ENCODE measurements at places on chromosomes 2 and 18.

DNA sequence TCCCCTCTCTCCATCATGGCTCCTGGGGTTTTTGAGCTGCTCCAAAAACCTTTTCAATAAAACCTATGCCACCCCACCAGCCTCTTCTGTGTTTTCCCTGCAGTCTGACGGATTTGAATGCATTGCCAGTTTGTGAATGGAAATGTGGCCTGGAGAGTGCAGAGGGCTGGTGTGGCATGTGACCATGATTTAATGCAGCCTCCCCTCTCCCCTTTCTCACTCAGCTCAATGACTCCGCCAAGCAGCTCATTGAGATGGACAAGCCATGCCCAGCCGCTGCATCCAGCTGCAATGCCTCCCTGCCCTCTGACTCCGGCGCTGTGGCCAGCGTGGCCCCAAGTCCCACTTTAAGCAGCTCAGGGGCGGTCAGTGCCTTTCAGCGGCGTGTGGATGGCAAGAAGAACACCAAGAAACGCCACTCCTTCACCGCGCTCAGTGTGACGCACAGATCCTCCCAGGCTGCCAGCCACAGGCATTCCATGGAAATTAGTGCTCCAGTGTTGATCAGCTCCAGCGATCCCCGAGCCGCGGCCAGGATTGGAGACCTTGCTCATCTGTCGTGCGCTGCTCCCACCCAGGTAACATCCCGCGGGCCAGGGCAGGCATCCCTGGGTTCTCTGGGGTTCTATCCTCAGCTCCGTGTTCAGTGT, 215.3 kb downstream of the SEPTIN10 start:
- no peak for DNase-seq

DNA sequence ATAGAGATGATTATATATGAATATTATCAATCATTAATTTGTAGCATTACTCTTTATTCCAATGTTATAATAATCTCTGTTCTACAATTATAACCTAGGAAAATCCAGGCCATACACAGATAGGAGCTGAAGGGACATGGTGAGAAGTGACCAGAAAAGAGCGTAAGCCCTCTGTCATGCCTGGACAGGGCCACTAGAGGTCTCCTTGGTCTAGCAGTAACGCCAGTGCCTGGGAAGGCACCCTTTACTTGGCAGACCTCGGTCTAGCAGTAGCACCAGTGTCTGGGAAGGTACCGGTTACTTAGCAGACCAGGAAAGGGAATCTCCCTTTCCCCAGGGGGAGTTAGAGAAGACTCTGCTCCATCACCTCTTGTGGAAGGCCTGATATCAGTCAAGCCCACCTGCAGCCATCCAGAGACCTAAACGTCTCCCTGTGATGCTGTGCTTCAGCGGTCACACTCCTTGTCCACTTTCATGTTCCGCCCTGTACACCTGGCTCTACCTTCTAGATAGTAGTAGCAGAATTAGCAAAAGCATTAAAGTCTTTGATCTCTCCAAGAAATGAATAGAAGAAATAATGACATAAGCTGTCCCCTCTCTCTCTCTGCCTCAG, 447.5 kb upstream of the FSIP2 start:
- DNase-seq = no peak

GRCh38 chr2:48445091-48445725, 84.7 kb upstream of the STON1 start:
- no peak for DNase-seq

DNA sequence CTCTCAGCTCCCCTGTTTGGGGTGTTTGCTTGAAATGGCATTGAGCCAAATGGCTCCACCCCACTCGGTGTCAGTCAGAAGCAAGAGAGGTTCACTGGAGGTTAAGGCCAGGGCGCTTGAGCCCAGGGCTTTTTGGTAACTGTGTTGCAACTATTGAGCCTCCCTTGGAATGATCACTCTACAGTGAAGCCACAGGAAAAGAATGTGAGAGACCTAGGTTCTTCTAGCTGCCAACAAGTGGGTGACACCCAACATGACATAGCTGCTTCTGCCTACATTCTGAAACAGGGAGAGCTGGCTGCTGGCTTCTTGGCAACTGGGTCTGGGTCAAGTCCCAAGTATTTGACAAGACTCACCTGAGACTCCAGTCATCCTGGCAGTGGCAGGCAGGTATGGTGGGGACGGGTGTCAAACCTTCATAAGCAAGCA, 7.1 kb upstream of the GRHL1 start:
- no peak for DNase-seq

GRCh38 chr18:43525169-43525568, 247.9 kb upstream of the SYT4 start:
- no peak for DNase-seq

DNA sequence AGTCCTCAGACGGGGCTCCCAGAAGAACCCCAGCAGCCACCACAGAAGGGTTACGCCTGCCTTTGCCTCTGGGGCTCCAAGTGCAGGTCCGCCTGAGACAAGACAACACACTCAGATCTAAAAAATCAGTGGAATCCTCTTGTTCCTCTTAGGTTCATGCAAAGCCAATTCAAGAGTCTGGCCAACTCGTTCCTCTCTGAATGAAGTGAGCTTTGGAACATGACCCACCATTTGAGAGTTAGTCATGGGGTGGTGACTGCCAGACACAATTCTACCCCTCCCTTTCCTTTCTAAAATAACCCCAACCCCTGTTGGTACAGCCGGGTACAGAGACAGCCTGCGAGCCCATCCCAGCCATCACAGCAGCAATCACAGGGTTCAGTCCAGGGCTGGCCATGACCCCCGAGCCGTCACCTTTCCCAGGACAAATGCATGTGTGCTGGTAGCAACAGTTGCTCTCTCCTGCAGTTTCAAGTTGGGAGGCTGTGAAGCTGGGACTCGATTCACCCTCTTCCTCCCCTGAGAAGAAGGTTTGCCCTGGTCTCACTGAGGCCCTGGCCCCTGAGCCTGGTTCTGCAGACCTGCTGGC, 183.1 kb upstream of the SH3BP4 start:
- no peak for DNase-seq

DNA sequence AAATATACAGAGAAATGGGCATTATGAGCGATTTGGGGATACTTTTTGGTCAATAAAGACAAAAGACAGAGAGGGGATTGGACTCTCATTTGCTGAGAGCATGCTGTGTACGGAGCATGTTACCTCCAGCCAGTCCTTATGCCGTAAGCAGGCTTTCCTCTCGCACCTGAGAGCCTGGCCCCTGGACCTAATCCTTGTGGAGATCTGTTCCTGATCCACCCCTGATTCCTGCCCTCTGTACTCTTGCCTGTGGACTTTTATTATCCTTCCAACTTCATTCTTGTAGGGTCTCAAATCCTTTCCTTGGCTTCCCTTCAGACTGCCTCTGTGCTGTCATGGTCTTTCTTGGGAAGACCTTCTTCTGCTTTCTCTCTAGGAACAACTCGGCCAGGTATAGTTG, 803.1 kb upstream of the RAB6C start:
- DNase-seq = no peak

GRCh38 chr2:88049622-88050021, 6.0 kb downstream of the KRCC1 start:
- DNase-seq = no peak

DNA sequence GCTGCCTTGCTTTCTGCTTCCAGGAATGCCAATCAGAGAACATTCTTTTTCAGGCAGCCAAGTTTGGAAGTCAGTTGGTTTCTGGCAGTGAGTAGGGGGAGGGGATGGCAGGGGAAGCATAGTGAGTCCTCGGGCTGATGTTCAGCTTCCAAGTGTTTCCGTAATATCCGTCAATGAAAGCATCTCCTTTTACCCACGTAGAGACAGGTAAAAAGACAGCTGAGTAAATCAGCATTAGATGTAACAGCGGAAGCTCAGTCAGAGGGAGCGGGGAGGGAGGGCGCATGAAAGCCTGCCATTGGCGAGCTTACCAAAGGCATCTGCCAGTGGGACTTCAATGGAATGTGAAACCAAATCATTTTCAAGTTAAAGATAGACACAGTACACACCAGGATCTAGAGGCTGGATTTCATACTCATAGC, 117.1 kb upstream of the DTNA start:
- DNase-seq = no peak

DNA sequence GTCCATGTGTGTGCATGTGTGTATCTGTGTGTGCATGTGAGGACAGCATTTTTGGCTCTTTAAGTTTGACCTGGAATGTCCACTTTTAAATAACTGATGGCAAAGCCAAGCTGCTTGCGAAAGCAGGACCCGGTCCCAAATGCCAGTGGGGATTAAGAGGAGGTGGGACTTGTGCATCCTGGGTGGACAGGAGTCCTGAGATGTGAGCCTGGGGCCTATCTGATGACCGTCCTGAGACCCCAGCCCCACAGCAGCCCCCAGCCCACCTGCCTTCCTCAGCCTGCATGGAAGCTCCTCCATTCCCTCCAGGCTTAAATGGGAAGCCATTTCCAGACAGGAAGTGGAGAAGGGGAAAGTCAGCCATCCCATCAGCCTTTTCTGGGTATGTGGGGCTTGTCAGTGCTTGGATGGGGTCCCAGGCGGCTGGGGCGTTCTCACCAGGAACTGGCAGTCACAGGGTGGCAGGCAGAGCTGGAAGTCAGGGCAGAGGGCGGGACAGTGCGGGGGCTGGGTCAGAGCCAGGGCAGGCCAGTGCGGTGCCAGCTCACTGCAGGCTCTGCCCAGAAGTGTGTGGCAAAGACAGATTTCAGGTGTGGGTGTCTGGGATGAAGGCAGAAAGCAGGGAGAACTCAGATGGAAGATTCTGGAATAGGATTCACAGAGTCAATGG, 117.8 kb downstream of the ACKR3 start:
- DNase-seq = no peak

- DNase-seq = no peak
Observed at GRCh38 chr2:218870984-218871344, 9.7 kb upstream of the WNT10A start.

DNA sequence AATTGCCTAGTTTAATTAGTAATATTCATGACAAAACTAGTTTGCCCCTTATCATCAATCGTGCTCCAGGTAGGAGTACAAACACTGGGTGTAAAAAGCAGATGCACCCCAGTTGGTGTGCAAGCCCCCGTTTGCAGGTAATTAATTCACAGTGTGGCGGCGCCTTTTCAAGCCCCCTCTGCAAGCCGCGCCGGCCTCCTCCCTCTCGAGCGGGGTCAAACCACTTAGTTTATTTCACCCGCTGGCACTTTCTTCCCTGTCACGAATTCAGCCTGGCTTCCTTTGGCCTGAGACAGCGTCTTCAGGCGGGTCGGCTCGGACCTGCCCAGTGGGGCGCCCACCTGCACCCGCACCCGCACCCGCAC, 64.7 kb upstream of the MAPRE2 start:
- no peak for DNase-seq

DNA sequence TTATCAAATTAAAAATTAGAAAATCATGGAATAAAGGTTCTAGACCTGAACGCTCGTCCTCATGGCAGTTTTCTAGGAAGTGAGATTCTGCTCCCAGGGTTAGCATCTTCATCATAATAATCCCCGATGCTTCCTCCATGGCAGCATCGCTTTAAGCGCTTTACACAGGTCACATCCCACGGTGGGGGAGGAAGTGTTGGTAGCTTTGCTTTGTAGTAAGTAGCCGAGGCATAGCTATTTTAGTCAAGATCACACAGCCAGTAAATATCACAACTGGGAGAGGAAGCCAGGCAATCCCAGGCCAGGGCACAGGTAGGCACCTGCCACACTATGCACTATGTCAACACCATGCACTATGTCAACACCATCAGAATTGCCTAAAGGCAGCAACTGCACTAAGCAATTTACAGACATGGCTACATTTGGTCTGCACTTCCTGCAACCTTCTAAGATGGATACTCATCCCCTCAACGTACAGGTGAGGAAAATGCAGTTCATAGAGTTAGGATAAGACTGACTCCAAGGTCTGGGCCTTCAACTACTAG, 205.5 kb downstream of the FBXO15 start:
- DNase-seq = no peak
